Sigmoid colon (tissue), 7 donors: ENCODE measurements at places on chromosomes 1 and 21. TPM values are rescaled to one million over a fixed set of nuclear protein-coding genes. Genes with fewer than 3 reads are reported as not detected.

Gene ZNF593OS
- total RNA-seq: not detected

Gene ALPL
- total RNA-seq: 0.36 TPM

Gene CROCC
- 25.5 TPM for total RNA-seq

Gene GPR37L1
- total RNA-seq: under 0.01 TPM

Gene FAAP20
- total RNA-seq: 33.8 TPM

Gene SMCP
- total RNA-seq: not detected

Gene SERINC2
- total RNA-seq: 0.81 TPM

Gene HSD3B2
- total RNA-seq: not detected

Gene MEX3A
- 0.27 TPM for total RNA-seq

Gene BEND5
- 12.7 TPM for total RNA-seq

Gene SEC22B
- total RNA-seq: 27.3 TPM

Gene CD48
- total RNA-seq: 2.9 TPM

Gene HES5
- not detected for total RNA-seq

Gene GRHL3
- total RNA-seq: not detected

Gene PHTF1
- total RNA-seq: 13.8 TPM

Gene CHIA
- total RNA-seq: not detected

Gene CRNN
- not detected for total RNA-seq

Gene FUCA1
- 28.9 TPM for total RNA-seq

Gene C1orf53
- total RNA-seq: 1.2 TPM

Gene CSMD2
- under 0.01 TPM for total RNA-seq

Gene FHAD1
- not detected for total RNA-seq

Gene AMY1A
- not detected for total RNA-seq

Gene SPRR2E
- total RNA-seq: not detected

Gene PDC
- not detected for total RNA-seq

Gene TSPAN2
- 102 TPM for total RNA-seq

Gene SERTAD4
- total RNA-seq: 23.5 TPM

Gene IL24
- not detected for total RNA-seq

Gene APOBEC4
- not detected for total RNA-seq

Gene PER3
- 57.1 TPM for total RNA-seq

Gene DRAXIN
- not detected for total RNA-seq

Gene PRDM2
- 53.2 TPM for total RNA-seq

Gene NBPF15
- total RNA-seq: 17.4 TPM

Gene HPCAL4
- 1.1 TPM for total RNA-seq

Gene ZFP69B
- total RNA-seq: 0.99 TPM

Gene RPTN
- not detected for total RNA-seq

Gene GBP6
- total RNA-seq: not detected

Gene TAS1R1
- total RNA-seq: not detected
